ENCODE measurements at places on chromosomes 7 and 10. TPM values are rescaled to one million over a fixed set of nuclear protein-coding genes. Genes with fewer than 3 reads are reported as not detected.

DNA sequence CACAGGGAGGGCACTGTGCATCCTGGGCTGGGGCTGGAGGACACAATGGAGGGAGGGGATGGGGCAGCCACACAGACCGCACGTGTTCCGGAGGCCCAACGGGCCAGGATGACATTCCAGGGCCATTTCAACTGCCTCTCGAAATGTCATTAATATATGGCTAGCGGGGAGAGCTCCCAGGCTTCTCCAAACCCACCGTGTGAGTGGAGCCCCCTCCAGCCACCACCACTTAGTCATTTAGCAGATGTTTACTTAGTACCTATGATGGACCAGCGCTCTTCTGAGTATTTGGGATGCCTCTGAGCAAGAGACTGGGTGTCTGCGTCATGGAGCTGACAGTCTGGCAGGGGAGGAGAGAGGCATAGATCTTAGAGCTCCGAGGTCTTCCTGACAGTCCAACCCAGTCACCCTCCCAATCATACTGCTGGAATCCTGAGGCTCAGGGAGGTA lies 107.3 kb downstream of the ZMIZ1 start:
- no peaks in the 10 kb centered on the region for H3K27me3 ChIP-seq
- H3K4me1 ChIP-seq = peaks cover 11% of the 10 kb centered on the region
- no peaks in the 10 kb centered on the region for H3K36me3 ChIP-seq
- H3K27ac ChIP-seq = no peak overlapping the region
- no peak overlapping the region for H3K4me3 ChIP-seq
- DNase-seq = no peak

GRCh38 chr10:112565434-112566053 lies 118.5 kb downstream of the VTI1A start:
- no peak for DNase-seq
- no peak overlapping the region for H3K27ac ChIP-seq
- H3K4me1 ChIP-seq = peaks cover 1% of the 10 kb centered on the region
- H3K36me3 ChIP-seq = peaks cover 2% of the 10 kb centered on the region

DNA sequence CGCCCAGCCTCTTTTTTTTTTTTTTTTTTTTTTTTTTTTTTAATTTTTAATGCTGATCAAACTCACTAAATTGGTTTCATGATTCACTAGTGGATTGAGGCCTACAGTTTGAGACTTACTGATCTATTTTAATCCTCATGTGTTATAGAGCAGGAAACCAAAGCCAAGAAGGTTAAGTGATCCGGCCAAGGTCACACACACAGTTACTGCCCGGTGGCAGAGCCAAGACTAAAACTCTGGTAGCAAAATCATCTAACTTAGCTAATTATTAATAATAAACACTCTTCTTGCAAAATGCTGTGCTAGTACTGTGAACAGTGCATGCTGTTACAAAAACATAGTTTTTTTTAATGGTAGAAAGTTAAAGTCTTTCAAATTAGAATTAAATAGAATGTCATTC lies 188.3 kb upstream of the NFE2L3 start:
- H3K4me3 ChIP-seq = no peak overlapping the region
- H3K27me3 ChIP-seq = peaks cover 8% of the 10 kb centered on the region
- no peaks in the 10 kb centered on the region for H3K36me3 ChIP-seq

DNA sequence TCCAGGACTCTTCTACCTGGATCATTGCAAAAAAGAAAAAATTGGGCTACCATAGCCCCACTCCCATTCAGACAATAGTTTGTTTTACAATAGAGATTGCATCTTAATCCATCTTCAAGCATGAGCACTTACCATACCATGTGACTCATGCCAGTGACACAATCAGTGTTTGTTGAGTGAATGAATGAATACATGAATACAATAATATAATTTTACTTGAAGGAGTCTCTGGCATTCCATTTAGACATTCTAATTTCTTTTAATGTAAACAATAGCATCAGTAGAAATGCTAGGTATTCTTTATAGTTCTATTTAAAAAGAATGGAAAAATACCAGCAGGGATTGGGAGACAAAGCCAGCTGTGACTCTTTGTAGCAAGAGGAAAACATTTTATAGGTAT lies 141.6 kb upstream of the AKR1E2 start:
- no peak overlapping the region for H3K4me3 ChIP-seq
- no peak for DNase-seq
- H3K27me3 ChIP-seq = peaks cover 3% of the 10 kb centered on the region
- peaks cover 10% of the 10 kb centered on the region for H3K4me1 ChIP-seq
- H3K27ac ChIP-seq = no peak overlapping the region

The FAM180A gene
- not detected for total RNA-seq

The LBX1 gene
- total RNA-seq = not detected

DNA sequence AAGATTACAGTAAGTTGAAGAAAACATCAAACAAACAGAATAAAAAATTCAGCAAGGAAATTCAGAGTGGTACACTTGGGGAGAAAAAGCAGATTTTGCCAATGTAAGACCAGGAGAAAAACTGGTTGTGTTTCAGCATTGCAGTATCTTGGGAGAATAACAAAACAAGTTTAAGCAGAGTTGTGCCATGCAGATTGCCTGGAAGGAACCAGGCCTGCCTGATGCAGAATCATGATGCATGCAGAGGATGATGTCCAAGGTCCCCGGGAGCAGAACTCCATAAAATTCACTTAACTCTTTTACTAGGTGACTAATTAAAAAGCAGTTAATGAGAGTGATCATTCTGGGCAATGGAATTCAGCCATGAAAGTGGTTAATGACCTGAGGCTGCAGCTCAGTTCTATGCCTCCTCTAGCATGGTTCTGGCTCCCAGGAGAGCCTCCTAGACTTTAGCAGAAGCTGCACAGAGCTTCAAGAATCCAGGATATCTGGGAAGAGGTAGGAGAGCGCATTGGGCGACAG lies 379.7 kb upstream of the C7orf33 start:
- no peaks in the 10 kb centered on the region for H3K4me1 ChIP-seq
- no peaks in the 10 kb centered on the region for H3K36me3 ChIP-seq
- H3K4me3 ChIP-seq = no peak overlapping the region
- H3K27me3 ChIP-seq = peaks cover 8% of the 10 kb centered on the region

GRCh38 chr10:47095848-47096612 lies 184.8 kb downstream of the PTPN20 start:
- H3K4me3 ChIP-seq = no peak overlapping the region
- no peak for DNase-seq
- no peak overlapping the region for H3K27ac ChIP-seq
- no peaks in the 10 kb centered on the region for H3K36me3 ChIP-seq
- peaks cover 15% of the 10 kb centered on the region for H3K27me3 ChIP-seq

DNA sequence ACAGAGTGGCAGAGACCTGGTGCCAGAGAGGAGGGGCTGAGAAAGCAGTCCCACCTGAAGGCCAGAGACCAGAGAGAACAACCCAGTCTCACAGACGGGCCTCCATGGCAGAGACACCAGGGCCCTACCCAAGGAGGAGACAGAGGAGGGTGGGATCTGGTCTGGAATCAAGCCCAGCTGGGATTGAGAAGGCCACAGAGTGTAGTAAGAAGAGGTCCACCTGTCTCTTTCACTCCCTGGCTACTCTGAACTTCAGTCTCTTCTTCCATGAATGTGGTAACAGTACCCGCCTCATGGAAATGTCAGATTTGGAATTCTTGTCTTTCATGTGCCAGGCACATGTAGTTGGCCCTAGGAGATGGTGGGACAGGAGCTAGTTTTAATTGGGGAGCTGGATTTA lies 55.6 kb downstream of the CLIP2 start:
- no peak overlapping the region for H3K27ac ChIP-seq
- peaks cover 33% of the 10 kb centered on the region for H3K36me3 ChIP-seq
- no peaks in the 10 kb centered on the region for H3K27me3 ChIP-seq
- no peak overlapping the region for H3K4me3 ChIP-seq
- DNase-seq = no peak
- H3K4me1 ChIP-seq = no peaks in the 10 kb centered on the region

DNA sequence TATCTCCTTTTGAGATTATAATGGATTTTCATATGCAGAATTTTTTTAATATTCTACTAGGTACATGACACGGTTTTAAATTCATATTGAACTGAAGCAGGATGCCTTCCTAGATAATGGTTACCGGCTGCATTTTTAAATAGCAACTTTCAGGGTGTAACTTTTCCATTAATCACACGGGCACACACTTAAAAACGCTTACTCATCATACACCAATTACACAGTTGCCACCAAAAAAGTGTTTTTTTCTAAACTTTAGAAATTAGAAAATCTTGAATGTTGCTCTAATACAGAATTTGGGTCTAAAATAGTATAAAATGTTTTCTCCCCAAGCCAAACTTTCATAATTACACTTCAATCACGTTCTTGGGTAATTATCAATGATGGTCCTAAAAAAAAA lies 149.1 kb upstream of the RNF32 start:
- DNase-seq = no peak
- H3K27ac ChIP-seq = no peak overlapping the region

DNA sequence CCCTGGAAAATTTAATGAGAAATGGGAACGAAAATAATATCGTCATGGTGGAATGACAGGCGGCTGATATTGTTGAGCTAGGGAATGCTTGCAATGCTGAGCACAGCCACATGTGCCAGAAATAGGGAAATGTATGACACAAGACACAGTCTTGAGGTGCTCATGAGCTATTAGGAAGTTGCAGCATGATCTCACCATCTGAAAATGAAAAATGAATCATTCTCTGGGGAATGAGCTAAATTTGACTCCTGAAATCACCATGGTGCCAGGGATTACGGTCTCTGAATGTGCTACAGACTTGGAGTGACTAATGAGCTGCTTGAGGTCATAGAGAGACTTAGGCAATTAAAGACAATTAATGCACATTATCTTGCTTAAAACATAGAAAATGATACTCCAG lies 845.0 kb downstream of the CNTNAP2 start:
- H3K4me1 ChIP-seq = no peaks in the 10 kb centered on the region
- H3K4me3 ChIP-seq = no peak overlapping the region
- no peaks in the 10 kb centered on the region for H3K27me3 ChIP-seq
- DNase-seq = no peak
- H3K27ac ChIP-seq = no peak overlapping the region

The CTAGE6 gene
- 2.2 TPM for total RNA-seq

DNA sequence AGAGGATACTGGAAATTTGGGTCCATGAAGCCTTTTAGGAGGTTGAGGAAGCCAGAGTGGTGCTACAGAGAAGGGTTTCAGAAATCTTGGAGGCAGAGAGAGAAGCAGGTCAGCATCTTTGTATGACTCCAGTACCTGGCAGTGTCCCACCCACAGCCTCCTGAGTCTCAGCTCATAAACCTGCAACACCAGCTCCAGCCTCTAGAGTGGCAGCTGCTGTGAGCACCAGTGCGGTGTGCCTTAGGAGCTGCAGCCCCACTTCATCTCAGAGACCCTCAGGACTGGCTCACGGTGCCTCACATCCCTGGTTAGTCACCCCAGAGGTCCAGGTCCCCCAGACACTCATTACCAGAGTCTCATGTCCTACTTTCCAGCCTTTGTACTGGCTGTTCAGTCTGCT lies 84.8 kb upstream of the PRKAR2B start:
- H3K27me3 ChIP-seq = peaks cover 4% of the 10 kb centered on the region
- H3K4me3 ChIP-seq = no peak overlapping the region
- DNase-seq = no peak
- no peaks in the 10 kb centered on the region for H3K36me3 ChIP-seq

DNA sequence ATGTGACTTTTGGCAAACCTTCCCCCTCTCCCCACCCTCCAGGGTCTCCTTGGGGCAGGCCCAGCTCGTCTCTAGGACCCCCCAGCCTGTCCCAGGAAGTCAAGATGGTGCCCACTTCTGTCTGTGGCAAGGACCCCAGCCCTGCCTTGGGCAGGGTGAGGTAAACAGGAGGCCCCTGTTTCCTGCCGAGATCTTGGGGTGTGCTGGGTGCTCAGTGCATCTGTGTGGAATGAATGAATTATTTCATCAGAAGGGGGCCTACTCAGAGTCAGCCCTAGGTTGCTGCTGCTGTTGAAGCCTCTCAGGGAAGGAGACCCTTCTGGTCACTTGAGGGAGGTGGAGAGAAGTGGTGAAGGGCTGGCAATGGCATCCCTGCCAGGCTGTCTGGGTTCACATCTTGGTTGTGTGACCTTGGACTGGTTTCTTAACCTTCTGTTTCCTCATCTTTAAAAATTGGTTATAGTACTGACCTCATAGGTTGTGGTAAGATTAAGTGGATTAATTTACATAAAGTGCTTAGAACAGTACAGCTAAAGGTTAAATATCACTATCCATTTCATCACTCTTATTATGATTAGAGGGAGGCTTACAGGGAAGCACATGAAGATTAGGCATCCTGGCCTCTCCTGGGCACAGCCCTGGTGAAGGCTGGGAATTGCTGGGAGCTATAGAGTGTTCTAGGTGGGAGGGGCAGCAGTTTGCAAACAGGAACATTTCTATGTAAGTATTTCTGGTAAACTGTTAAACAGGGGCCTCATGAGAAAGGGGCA lies 67.7 kb downstream of the ZMIZ1 start:
- peaks cover 37% of the 10 kb centered on the region for H3K4me1 ChIP-seq
- no peak overlapping the region for H3K27ac ChIP-seq
- H3K36me3 ChIP-seq = no peaks in the 10 kb centered on the region
- H3K4me3 ChIP-seq = no peak overlapping the region

- no peaks in the 10 kb centered on the region for H3K4me1 ChIP-seq
- DNase-seq = no peak
- no peak overlapping the region for H3K4me3 ChIP-seq
- H3K36me3 ChIP-seq = no peaks in the 10 kb centered on the region
Observed at GRCh38 chr10:62796896-62797295, 7.6 kb upstream of the ADO start.

GRCh38 chr10:77371421-77371820 lies 266.2 kb downstream of the KCNMA1 start:
- H3K27ac ChIP-seq = no peak overlapping the region
- no peak for DNase-seq
- H3K36me3 ChIP-seq = no peaks in the 10 kb centered on the region
- H3K4me1 ChIP-seq = no peaks in the 10 kb centered on the region
- no peak overlapping the region for H3K4me3 ChIP-seq
- H3K27me3 ChIP-seq = peaks cover 5% of the 10 kb centered on the region

- peaks cover 33% of the 10 kb centered on the region for H3K4me1 ChIP-seq
- H3K4me3 ChIP-seq = no peak overlapping the region
- no peaks in the 10 kb centered on the region for H3K27me3 ChIP-seq
- H3K36me3 ChIP-seq = peaks cover 17% of the 10 kb centered on the region
- H3K27ac ChIP-seq = no peak overlapping the region
Observed at GRCh38 chr7:121298831-121299239, 30.0 kb upstream of the WNT16 start.

The CALHM2 gene
- 21.4 TPM for total RNA-seq

The PLXDC2 gene
- total RNA-seq = 0.16 TPM

The PRLHR gene
- not detected for total RNA-seq

GRCh38 chr7:151061213-151062110 lies 2.1 kb downstream of the SLC4A2 start:
- H3K4me3 ChIP-seq = peak overlapping the region; percentile 92
- H3K36me3 ChIP-seq = peaks cover 26% of the 10 kb centered on the region
- H3K27me3 ChIP-seq = no peaks in the 10 kb centered on the region

- no peaks in the 10 kb centered on the region for H3K4me1 ChIP-seq
- H3K27me3 ChIP-seq = peaks cover 15% of the 10 kb centered on the region
- no peak overlapping the region for H3K27ac ChIP-seq
- no peak for DNase-seq
- no peaks in the 10 kb centered on the region for H3K36me3 ChIP-seq
Observed at GRCh38 chr7:50717181-50717580, 65.5 kb downstream of the GRB10 start.
